ENCODE measurements at places on chromosomes 4 and X. TPM values are rescaled to one million over a fixed set of nuclear protein-coding genes. Genes with fewer than 3 reads are reported as not detected.

Gene MAGEB16
- not detected for total RNA-seq

Gene FAM47A
- not detected for total RNA-seq

Gene ARHGEF38
- not detected for total RNA-seq

Gene MAGEC2
- not detected for total RNA-seq

Gene ZNF732
- 1.4 TPM for total RNA-seq

Gene AADAT
- 10.3 TPM for total RNA-seq

Gene CNGA1
- total RNA-seq = not detected

DNA sequence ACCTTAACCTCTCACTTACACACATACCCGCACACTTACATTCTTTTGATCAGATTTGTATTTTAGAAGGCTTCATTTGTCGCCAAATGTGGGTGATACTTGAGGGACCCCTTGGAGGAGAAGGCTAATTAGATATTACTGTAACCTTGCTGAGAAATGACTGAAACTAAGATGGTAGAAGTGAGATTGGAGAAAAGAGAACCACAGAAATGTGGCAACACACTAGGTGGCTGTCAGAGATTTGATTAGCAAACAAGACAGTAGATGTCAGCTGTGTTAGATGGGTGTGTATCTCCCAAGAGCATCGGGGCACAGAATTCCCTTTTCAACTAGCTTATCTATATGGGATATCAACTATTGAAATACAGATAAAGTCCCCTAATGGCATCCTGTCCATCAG lies 149.3 kb upstream of the FABP2 start:
- H3K4me3 ChIP-seq = no peak overlapping the region
- H3K27me3 ChIP-seq = no peaks in the 10 kb centered on the region
- DNase-seq = no peak

GRCh38 chrX:69195192-69195591 lies 29.9 kb upstream of the PJA1 start:
- DNase-seq = no peak
- H3K27me3 ChIP-seq = no peaks in the 10 kb centered on the region
- no peak overlapping the region for H3K27ac ChIP-seq
- no peaks in the 10 kb centered on the region for H3K36me3 ChIP-seq

GRCh38 chr4:21678711-21679110 lies 269.9 kb downstream of the KCNIP4 start:
- no peaks in the 10 kb centered on the region for H3K36me3 ChIP-seq
- no peaks in the 10 kb centered on the region for H3K27me3 ChIP-seq
- H3K27ac ChIP-seq = no peak overlapping the region

- DNase-seq = no peak
- H3K4me1 ChIP-seq = peaks cover 33% of the 10 kb centered on the region
- no peaks in the 10 kb centered on the region for H3K27me3 ChIP-seq
- no peaks in the 10 kb centered on the region for H3K36me3 ChIP-seq
- no peak overlapping the region for H3K4me3 ChIP-seq
- no peak overlapping the region for H3K27ac ChIP-seq
These were observed 358.4 kb downstream of the PPP3CA start for GRCh38 chr4:100988876-100989275.

DNA sequence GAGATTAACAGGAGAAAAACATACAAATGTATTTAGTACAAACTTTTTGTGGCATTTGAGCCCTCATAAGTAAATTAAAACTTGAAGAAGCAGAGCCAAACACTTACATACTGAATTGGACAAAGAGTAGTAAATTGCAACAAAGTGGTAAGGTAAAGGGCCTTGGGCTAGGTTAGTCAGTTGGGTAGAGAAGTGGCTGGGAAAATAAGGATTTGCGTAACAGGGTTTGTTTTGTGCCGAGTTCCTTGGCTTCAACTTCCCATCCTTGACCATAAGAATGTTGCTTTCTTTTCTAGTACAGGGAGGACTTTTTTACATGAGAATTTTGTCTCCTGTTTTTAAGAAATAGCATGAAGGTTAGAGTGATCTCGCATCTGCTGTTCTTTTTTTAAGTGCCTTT lies 33.3 kb upstream of the DSPP start:
- no peak overlapping the region for H3K4me3 ChIP-seq
- DNase-seq = no peak
- no peaks in the 10 kb centered on the region for H3K36me3 ChIP-seq
- no peak overlapping the region for H3K27ac ChIP-seq

DNA sequence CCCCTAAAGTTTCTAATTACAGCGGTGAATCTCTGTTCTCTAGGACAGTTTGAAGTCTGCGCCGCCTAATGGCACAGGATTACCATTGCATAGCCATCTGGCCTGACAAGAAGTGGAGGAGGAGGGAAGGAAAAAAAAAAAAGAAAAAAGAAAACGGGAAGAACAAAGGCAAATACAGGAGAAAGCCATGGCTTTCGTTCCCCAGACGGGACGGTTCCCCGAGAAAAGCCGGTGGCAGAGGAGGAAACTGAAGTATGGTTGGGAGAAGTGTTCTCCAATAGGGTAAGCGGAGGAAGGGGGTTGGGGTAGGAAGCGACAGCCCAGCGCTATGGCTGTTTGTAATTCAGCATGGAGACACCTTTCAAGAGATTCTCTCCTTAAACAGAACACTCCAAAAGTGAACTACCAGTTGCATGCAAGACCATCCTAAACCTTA lies 80.8 kb downstream of the HMGN5 start:
- DNase-seq = peak; percentile 22
- peaks cover 3% of the 10 kb centered on the region for H3K4me1 ChIP-seq
- no peaks in the 10 kb centered on the region for H3K36me3 ChIP-seq
- H3K27me3 ChIP-seq = no peaks in the 10 kb centered on the region
- no peak overlapping the region for H3K27ac ChIP-seq
- H3K4me3 ChIP-seq = peak overlapping the region; percentile 76

GRCh38 chrX:44935640-44936039 lies 62.7 kb downstream of the KDM6A start:
- no peak for DNase-seq
- H3K27ac ChIP-seq = no peak overlapping the region
- H3K36me3 ChIP-seq = no peaks in the 10 kb centered on the region
- H3K4me1 ChIP-seq = no peaks in the 10 kb centered on the region

- H3K4me3 ChIP-seq = peak within 1 kb of the TSS; percentile 76
- peaks cover 17% of the 10 kb centered on the region for H3K4me1 ChIP-seq
- no peaks in the 10 kb centered on the region for H3K36me3 ChIP-seq
- H3K27ac ChIP-seq = peak within 1 kb of the TSS; percentile 92
- H3K27me3 ChIP-seq = no peaks in the 10 kb centered on the region
These were observed at the start of gene EPHA5 for GRCh38 chr4:65670331-65671031. Gene EPHA5, minus strand, starts transcription at chr4:65670489. Its CDS starts 747 bp downstream, at chr4:65669742.

DNA sequence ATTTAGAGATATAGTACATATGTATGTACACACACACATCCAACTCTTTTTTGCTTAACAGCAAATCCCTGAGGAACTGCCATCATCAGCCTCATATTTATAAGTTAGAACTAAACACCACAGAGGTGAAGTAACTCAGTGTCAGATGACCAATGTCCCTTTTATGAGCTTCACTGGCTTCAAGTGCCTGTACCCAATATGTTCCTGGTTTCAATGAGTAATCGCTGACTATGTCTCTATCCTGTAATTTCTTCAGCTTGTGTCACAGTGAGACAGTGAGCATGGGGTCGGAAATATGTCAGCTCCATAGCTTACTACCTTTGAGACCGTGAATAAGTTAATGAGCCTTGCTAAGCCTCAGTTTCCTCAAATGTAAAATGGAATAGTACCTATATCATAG lies 136.2 kb upstream of the RASGEF1B start:
- H3K4me1 ChIP-seq = no peaks in the 10 kb centered on the region
- H3K36me3 ChIP-seq = no peaks in the 10 kb centered on the region
- no peak for DNase-seq
- no peak overlapping the region for H3K4me3 ChIP-seq

DNA sequence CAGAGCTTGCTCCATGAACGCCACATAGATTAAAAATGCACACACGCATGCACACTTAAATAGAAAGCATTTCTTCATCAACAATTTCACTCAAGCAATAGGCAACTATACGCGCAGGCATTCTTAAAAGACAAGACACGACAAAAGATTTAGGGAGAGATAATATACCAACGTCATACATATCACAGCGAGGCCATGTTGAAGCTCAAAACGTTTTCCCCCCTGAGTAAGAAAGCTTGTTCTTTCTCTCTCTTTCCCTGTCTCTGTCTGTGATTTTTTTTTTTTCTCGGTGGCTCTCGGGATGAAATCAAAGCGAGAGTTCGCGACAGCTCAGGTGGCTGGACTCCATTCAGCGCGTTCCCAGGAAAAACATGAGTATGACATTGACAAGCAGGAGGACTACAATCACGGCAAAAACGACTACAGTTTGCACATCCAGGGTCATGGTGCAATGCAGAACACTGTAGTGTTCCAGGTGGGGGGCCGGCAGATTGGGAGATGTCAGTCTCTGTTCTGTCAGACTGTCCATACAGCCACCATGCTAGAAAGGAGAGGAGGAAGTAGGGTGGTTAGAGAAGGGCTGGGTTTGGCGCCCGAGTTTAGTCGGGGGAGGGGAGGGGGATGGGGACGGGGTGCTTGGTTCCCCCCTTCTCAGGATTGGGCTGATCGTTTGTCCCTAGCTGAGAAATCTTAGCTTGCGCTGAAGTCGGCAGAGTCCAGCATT lies 30.7 kb downstream of the ARHGEF9 start:
- H3K27me3 ChIP-seq = no peaks in the 10 kb centered on the region
- H3K4me1 ChIP-seq = peaks cover 7% of the 10 kb centered on the region
- H3K36me3 ChIP-seq = no peaks in the 10 kb centered on the region

DNA sequence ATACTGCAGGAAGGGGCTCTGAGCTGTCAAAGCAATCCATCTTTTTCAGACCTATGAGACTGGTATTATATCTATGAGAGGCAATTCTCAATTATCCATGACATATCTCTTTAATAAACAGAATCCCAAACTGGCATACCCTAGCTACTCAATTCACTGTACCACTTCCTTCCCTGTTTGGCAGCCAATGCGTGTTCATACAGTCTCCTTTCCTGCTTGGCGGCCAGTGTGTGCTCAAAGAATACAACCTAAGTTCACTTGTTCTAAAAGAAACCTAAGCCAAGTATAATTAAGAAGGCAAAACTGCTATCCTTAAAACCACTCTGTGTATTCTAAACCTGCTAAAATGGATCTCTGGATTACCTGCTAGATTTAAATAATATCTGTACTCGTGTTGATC lies 38.3 kb downstream of the ARHGEF9 start:
- no peak for DNase-seq
- H3K36me3 ChIP-seq = no peaks in the 10 kb centered on the region
- H3K4me1 ChIP-seq = no peaks in the 10 kb centered on the region
- H3K4me3 ChIP-seq = no peak overlapping the region
- no peaks in the 10 kb centered on the region for H3K27me3 ChIP-seq

DNA sequence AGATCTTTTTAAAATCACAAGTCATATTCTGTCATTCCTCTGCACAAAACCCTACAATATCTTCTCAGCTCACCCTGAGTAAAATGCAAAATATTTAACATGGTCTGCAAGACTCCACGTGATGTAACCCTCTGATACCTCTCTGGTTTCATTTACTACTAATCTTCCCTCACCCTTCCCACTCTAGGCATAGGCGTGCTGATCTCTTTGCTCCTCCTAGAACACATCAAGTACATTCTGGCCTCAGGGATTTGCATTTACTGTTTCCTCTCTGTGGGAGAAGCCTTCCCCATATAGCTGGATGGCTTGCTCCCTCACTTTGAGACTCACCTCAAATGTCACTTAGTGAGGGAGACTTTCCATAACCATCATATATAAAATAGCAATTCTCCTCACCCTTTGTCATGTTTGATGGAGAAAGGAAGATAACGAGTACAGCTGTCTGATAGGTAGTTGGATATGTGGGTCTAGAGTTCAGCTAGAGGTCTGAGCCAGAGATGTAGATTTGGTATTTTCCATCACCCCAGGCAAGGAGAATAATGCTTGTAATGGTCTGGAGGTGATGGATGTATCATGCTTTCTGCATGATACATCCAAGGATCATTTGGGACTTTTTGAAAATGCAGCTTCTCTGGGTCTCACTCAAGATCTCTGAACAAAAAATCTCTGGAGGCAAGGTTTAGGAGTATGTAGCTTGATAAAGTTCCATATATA lies 123.9 kb upstream of the VAMP7 start:
- H3K27ac ChIP-seq = no peak overlapping the region
- H3K4me3 ChIP-seq = no peak overlapping the region
- no peaks in the 10 kb centered on the region for H3K36me3 ChIP-seq

DNA sequence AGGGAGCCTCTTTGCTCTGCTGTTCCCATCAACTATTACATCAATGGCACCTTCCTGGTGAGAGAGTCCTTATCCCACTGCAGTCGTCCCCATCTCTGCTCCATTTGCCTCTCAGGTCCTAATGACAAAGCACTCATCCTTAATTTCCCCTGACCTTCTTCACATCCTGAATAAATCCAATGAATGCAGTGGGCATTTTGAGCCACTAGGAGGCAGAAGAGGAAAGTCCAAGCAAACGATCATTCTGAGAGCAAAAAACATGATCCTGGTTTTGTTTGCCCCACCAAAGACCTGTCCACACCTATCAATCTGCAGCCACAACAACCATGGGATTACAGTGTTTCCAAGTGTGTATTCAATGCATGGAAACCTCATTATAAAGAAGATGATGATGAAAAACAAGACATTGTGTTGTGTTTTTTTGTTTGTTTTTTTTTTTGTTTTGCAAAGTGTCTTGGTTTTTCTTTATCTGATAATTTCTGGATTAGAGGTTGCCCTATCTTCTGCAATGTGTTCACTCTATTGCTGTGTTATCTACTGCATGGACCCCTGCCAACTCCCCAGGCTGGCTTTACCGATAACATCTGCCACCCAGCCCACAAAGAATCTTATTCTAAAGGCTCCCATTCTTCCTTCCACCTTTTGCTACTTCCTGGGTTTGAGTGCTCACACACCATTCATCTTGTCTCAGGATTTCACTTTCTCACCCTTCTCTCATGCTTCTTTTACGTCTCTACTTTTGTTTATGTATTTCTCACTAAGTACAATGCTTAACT lies 207.2 kb downstream of the NLGN4X start:
- no peak overlapping the region for H3K27ac ChIP-seq
- peak; percentile 21 for DNase-seq
- H3K4me3 ChIP-seq = no peak overlapping the region

DNA sequence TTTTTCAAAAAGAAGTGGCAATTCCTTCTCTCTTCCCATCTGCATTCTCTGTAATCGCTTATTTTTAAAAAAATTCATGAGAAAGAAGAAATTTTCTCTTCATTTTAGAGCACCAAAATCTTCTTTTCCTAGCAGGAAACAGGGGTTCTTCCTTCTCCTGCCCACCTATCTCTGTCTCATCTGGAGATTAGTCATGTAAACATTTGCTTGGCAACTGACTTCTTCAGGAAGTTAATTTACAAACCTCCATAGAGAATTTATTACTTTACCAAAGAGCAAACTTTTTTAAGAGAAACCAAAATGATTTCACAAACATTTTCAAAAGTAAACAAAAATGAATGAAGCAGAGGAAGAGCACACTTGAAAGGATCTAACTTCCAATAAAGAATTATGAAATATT lies 13.5 kb downstream of the TTC29 start:
- H3K27me3 ChIP-seq = no peaks in the 10 kb centered on the region
- no peak overlapping the region for H3K4me3 ChIP-seq
- no peaks in the 10 kb centered on the region for H3K36me3 ChIP-seq
- H3K4me1 ChIP-seq = no peaks in the 10 kb centered on the region
- no peak for DNase-seq

DNA sequence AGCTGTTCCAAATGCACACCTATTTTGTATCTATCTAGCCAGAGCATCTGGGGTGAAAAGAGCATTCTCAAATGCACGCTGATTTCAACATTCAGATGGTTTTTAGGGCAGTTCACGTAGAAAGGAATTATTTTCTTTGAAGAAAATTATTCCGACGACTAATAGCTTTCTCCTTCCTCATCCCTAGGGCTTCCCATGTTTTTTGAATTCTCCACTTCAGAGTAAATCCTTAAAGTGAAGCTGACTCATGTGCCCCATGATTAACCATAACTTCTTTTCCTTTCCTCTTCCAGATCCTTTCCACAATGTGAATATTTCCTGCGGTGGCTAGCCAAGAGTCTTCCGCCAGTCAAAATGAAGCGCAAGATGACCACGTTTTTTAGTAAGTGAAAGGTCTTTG lies 86.7 kb upstream of the PDHA1 start:
- no peak overlapping the region for H3K27ac ChIP-seq
- H3K4me1 ChIP-seq = no peaks in the 10 kb centered on the region
- no peak overlapping the region for H3K4me3 ChIP-seq
- DNase-seq = no peak
- H3K27me3 ChIP-seq = no peaks in the 10 kb centered on the region
